Midbrain (tissue), 1 donor: ENCODE measurements at places on chromosomes 11 and 22.

DNA sequence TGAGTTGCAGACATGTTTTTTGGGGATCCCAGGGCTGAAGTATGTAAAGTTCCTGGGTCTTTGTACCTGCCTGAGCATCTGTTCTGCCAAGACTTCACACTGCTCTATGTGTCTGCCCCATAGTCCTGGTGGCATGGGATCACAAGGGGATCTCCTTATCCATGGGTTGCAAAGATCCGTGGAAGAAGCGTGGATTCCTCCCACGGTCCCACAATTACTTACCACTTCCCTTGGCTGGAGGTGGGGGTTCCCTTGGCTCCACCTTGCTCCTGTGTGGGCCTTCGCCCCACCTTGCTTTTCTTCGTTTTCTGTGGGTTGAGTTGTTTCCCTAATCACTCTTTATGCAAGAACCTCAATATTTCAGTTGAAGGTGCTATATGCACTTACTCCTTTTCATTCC lies 157.4 kb upstream of the CHORDC1 start:
- DNase-seq = no peak

DNA sequence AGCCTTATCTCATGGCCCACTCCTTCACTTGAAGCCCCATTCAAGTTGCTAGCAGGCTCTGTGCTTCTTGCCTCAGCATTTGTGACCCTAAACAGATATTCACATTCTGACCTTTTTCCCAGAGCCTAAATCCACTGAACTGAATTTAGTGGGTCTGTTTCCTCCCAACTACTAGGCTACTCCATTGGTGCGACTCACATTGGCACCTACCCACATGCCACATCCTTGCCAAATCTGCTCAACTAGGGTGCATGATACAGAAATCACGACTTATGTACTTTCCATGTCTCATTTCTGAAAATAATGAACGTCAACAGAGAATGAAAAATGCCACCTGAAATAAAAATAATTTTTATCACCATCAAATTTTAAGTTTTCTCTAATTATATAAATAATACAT lies 8.4 kb upstream of the MMP12 start:
- DNase-seq = no peak

GRCh38 chr11:108698844-108699642 lies 34.2 kb downstream of the DDX10 start:
- DNase-seq = no peak

DNA sequence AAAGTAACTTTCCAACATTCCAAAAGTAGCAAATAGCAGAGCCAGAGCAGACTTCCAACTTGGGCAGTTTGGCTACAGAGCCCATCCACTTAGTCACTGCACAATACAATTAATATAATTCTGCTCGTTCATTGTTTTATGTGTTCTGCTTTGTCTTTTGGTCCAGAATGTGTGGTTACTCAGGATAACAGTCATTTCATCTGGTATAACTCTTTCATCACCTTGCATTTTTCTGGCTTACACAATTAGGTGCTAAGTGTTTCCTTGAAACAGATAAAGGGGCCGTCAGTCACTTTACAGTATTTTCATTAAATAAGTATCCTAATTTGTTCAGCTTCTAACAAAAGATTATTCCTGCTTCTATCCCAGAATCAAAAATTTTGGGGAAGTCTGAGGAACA lies 87.2 kb downstream of the LARGE2 start:
- DNase-seq = no peak

DNA sequence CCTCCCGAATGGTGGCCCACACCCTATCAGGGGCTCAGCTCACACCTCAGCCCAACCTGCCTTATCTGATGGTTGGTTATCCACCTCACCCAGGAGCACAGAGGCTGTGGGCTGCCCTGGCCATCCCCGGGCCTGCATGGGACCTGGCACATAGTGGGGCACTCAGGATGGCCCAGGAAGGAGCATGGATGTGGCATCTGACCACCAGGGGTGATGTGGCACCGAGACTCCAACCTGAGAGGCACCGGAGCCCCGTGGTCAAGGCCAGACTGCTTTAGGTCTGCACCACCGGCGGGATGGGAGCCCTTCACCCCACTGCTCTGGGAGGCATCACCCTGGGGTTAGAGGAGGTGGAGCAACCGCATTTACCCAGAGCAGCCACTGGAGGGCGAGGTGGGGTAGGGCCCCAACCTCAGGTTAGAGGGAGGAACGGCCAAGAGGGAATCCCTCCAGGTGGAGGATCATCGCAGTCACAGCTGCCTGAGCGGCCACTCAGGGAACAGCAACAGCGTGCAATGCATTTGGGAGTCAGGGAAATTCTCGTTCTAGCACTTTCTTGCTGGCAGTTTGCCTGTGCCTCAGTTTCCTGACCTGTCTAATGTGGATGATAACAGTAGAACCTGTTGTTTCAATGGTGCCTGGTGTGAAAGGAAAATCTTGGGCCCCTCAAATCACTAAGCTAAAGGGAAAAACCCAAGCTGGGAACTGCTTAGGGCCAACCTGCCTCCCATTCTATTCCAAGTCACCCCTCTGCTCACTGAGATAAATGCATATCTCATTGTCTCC lies 52.9 kb upstream of the CARS1 start:
- no peak for DNase-seq

GRCh38 chr11:22449441-22449840 lies 111.3 kb downstream of the SLC17A6 start:
- no peak for DNase-seq

DNA sequence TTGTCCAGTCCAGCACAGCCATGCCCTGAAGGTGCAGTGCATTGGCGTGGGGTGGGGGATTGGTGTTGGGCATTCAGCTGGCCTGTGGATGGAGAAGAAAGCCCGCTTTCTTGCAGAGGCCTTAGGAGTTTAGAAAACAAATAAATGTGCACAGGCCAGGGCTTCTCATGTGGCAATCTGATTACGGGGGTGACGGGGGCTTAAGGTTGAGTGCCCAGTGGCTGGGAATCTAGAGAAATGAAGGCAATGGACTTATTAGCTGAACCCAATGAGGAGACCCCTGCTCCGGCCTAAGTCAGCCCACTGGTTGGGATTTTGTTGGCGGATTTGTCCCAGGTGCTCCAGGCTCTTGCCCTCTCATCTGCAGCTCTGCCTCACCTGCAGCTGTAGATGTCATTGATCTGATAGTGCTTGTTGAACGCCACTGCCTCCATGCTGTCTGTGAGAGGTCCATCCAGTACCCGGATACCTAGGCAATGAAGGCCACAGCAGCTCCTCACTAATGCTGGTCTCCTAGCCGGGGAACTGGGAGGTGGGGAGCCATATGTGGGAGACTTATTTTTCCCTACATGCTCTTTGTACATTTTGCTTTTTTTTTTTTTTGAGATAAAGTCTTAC lies 6.2 kb downstream of the PCSK7 start:
- DNase-seq = no peak

- no peak for DNase-seq
These were observed 1343.7 kb downstream of the BRD1 start for GRCh38 chr22:48483764-48484528.

DNA sequence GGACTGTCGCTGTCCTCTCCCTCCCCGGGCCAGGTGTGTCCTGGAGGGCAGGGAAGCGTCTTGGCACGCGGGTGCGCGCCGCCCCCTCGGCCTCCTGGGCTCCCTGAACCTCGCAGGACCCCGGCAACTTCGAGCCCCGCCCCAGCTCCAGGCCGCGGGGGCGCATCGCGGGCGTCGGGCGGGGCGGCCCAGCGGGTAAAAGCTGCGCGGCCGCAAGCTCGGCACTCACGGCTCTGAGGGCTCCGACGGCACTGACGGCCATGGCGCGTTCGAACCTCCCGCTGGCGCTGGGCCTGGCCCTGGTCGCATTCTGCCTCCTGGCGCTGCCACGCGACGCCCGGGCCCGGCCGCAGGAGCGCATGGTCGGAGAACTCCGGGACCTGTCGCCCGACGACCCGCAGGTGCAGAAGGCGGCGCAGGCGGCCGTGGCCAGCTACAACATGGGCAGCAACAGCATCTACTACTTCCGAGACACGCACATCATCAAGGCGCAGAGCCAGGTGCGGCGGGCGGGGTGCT lies at the start of gene CST6:
TSS of gene CST6 (plus strand) at position 224 of the 519 bp plus-strand sequence. CDS start at position 261, 37 bp downstream.
- no peak for DNase-seq

- peak; percentile 37 for DNase-seq
These were observed 104.9 kb downstream of the ARFGAP2 start for GRCh38 chr11:47071791-47072261.

- DNase-seq = no peak
These were observed 160.1 kb upstream of the ZC3H12C start for GRCh38 chr11:109933126-109933525.

GRCh38 chr11:58466293-58466692 lies 24.3 kb upstream of the OR5B12 start:
- no peak for DNase-seq

GRCh38 chr11:82046778-82047177 lies 686.9 kb downstream of the FAM181B start:
- peak; percentile 23 for DNase-seq

DNA sequence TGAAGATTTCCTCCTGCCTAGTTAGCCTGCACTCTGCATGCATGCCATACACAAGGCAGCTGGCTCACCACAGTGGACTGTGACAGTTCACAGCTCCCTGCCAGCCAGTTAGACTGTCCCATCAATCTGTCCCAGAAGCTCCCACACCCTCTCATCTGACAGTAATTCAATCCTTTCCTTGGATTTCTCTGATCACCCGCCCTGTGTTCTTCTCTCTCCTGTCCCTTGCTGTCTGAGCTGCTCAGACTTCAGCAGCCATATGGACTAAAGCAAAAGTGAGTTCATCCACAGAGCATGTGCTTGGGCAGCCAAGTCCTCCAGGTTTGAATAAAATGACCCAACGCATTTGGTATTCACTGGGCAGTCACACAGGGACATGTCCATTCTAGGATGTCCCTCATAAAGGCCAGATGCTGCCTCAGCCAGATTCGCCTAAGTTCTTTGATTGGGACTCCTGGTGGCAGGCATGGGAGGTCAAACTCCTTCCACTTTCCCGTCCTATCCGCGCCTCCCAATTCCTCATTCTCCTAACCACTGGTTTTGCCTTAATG lies 54.5 kb upstream of the ZBTB44 start:
- DNase-seq = peak; percentile 67

DNA sequence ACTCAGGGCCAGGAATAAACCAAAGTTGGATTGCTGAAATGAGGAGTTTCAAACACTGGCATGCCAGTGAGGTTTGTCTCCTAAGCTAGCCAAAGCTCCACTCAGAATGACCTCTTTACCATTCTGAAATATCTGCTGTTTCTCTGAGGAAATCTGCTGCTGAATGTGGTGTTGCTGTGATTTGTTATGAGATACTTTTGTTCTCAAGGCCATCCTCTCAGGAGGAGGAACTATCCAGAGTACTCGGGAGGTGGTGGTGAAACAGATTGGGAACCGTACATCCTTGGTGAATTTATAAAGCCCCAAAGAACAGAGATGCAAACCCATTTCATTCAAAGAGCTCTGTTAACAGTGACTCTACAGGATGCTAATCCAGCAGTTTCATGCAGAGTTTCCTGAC lies 50.5 kb downstream of the BDNF start:
- DNase-seq = no peak

- no peak for DNase-seq
These were observed 1024.3 kb downstream of the TBC1D22A start for GRCh38 chr22:47786650-47787290.

- DNase-seq = no peak
These were observed 381.7 kb downstream of the AASDHPPT start for GRCh38 chr11:106459135-106459534.

- DNase-seq = no peak
These were observed 34.1 kb downstream of the OTOG start for GRCh38 chr11:17581036-17581731.

DNA sequence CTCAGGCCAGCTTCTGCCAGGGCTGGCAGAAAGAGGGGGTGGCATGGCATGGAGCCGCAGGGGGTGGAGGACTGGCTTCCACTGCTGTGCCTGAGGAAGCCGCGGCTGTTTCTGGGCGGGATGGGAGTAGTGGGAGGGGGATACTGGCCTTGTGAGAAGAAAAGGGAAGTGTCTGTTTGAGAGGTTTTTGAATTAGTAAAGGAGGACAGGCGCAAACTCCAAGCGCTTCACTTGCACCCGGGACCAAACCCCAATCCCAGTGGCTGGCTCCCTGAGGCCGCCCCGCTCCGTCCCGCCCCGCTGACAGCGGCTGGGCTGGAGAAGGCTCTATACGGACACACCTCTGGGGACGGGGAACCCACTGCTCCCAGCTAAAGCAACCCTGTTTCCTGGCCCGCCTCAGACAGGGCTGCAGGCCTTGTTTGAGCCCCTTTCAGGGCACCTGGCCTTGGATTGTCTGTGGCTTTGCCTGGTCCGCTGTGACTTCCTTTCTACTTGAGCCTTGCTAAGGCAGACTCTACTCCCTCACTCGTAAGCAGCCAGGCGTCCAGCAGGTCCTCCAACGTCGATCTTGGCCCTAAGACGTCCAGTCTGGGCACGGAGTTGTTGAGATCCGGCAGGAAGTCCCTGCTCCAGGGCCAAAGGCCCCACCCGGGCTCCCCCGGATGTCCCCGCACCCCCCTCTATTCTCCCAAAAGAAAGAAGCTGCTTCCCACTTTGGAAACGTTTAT lies 2.2 kb downstream of the APOA1 start:
- peak; percentile 57 for DNase-seq

DNA sequence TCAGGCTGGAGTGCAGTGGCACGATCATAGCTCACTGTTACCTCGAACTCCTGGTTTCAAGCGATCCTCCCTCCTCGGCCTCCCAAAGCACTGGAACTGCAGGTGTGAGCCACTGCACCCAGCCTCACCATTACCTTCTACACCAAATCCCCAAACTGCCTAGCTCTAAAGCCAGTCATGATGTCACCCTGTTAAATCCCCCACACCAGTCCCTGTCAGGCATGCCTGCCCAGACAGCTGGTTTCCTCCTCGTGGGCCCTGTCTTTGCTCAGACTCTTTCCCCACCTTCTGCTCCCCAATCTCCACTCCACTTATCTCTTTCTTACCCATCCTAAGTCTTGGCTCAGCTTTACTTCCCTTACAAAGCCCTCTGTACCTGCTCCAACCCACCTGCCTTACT lies 12.5 kb upstream of the EXPH5 start:
- DNase-seq = no peak

DNA sequence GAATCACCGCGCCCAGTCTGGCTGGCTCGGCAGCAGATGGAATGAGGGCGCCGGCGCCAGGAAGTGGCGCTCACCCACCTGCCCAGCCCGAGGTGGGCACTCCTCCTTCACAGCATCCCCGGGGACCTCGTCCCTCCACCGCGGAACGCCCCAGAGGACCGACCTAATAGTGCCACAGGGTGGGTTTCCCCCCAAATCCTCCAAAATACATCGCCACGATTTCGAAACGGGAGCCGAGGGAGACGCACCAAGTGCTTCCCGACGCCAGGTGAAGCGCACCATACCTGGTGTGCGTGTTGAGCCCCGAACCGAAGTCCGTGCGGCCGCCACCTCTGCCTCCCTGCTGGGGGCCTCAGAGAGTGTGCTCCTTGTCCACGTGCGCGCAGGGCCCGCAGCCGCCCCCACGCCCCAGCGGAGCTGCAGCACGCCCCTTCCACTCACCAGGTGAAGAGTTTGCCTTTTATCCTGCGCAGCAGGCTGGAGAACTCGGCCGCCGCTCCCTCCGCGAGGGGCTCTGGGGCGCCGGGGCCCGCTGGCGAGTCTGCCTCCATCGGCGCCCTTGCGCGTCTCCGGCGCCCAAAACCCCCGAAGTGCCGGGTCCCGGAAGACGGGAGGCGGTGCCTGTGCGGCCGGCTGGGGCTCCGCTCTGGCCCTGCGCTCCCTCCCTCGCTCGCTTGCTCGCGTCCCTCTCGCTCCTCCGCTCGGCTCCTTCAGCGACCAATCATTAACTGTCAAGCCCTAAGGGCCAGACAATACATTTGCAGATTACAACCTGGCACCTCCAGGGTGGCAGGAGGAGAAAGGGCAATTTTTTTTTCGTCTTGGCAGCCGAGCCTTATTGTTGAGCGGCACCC lies at the start of gene SLC35F2:
TSS of gene SLC35F2 (minus strand) at position 571 of the 854 bp plus-strand sequence. CDS start at position 551, 20 bp downstream.
- peak; percentile 17 for DNase-seq
